ENCODE measurements at places on chromosomes 4 and X.
A peak's percentile ranks its signal among the peaks of the same experiment; 100 is the strongest.

GRCh38 chrX:33726281-33727160 is 405.6 kb downstream of the FAM47A start:
- no peak for DNase-seq

DNA sequence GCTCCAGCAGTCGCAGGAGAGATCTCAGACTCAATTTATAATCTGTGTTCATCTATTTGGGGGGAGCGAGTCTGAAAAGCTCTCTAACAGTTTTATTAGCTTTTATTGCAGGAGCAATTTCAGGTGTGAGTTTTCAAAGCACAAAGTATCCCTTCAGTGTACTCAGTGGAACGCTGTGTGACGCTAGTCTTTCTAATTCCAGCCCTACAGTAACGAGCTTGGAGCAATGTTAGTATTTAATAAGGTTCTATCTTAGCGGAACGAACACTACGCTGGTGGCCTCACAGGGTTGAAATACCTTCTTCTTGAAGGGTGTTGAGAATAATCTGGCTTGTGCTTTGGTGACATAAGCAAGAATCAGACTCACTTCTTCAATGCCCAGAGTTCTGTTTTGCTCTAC is 8.4 kb downstream of the HS3ST1 start:
- DNase-seq, result no peak

DNA sequence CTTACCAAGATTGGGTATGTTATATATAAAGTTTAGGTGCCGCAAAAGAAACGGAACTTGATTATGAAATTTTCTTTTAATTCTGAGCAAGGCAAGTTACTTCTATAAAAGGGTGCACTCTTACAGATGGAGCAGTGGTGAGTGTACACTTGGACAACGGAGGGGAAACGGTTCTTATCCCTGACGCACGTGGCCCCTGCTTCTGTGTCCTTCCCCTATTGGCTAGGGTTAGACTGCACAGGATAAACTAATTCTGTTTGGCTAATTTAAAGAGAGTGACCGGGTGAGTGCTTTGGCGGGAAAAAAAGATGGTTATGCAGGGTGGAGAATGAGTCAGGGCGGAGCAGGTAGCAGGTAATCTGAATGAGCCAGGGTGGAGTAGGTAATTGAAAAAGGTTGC is 149.5 kb downstream of the GC start:
- no peak for DNase-seq

GRCh38 chr4:152278172-152278504 is 257.8 kb downstream of the FBXW7 start:
- no peak for DNase-seq

DNA sequence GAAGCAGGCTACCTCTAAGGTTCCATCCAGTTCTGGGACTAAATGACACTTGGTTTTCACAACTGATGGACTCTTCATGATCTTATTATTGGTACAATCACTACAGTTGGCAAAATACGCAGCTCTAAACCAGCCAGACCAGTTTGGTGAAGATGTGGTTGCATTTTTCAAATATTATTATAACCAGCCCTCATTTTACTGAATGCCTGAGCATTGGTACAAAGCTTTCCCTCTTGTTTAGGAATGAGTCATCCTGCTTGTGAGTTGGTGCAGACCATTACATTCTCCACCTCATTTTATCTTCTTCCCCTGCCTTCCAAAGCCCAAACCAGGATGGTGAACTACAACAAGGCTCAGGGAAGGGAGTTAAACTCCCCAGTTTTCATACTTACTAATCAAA is 223.1 kb downstream of the KDR start:
- DNase-seq, result no peak

- DNase-seq, result no peak
These were observed 14.7 kb upstream of the GSX2 start for GRCh38 chr4:54085284-54085683.

DNA sequence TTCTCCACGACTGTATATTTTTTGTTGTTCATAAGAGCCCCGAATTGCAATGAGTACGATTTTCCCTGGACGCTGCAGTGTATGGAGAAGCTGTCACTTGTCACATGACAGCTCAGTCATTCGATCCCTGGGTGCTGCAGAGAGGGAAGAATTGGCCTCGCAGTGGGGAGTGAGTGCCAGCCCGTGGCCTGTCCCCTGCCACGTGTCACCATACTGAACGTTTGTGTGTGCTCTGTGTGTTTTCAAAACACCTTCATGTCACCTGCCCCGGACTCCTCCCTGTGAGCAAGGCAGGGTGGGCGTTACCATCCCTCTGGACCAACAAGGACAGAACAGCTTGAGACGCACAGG is 77.9 kb downstream of the TBL1X start:
- no peak for DNase-seq

DNA sequence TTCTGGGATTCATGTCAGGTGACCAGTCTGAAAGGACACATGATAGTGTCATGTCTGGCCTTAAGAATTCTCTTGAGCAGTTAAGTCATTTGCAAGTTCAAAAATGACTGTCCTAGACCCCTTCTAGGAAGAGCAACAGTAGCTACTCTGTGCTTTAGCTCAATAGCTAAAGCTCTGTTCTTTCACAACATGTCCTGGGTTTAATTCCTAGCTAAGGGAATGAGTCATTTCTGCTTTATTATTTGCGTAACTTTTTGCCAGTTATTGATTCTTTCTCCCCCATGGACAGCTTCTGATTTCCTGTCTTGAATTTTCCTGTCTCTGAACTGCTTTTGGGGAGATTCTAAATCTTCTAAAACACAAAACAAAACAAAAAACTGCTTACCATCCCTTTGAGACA is 1055.8 kb upstream of the DIAPH2 start:
- no peak for DNase-seq

- peak; percentile 8 for DNase-seq
These were observed 159.5 kb upstream of the USP38 start for GRCh38 chr4:143025081-143025704.

DNA sequence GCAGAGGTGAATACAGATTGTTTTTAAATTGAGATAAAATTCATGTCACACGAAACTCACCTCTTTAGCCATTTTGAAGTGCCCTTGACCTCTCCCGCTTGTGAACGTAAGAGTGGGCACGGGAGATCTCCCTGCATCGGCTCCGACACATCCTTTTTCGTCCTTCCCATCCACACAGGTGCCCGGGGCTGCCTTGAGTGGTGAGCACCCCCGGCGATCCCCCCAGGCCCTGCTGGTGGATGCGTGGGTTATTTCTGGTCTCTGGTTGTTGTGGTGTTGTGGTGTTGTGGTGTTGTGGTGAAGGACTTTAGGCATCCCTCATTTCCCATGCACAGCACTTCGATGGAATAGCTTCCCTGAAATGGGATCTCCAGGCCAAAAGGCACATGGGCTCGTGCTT is 46.1 kb downstream of the PSAPL1 start:
- DNase-seq, result no peak

GRCh38 chr4:16722416-16722815 is 176.0 kb downstream of the LDB2 start:
- no peak for DNase-seq

DNA sequence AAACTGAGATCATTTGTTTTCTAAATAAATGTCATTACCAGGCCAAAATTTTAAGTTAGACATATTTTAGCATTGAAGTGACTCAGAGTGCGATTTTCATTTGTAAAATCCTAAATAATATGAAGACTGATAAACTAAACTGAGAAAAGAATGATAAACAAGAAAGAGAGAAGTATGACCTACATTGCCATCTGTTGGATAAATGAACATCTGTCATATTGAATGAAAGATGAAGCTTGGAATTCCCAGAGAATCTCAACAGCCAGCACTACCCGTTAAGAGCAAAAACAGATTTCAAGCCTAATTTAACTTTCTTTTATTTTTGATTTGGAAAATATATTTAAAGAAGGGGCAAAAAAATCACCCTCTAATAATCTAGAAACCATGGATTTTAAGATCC is 591.0 kb upstream of the ATOH1 start:
- no peak for DNase-seq

DNA sequence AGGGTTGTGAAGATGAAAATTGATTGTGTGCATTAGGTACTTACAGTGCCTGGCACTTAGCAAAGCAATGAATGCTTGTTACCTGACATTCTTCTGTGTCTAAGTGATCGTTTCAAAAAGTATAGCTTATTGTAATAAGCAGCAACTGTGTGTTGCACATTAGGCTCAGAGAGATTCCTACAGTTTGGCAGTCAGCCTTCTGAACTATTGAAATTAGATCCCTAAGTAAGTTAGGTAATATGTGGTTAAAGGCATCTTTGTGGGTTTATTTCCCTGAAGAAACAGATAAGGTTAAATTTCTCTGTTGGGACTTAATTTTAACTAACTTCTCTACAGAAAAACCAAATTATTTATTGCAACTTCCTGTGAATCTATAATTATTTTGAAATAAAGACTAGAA is 93.4 kb downstream of the REPS2 start:
- DNase-seq, result no peak

GRCh38 chr4:154024097-154024694 is 235.3 kb upstream of the SFRP2 start:
- peak; percentile 4 for DNase-seq

DNA sequence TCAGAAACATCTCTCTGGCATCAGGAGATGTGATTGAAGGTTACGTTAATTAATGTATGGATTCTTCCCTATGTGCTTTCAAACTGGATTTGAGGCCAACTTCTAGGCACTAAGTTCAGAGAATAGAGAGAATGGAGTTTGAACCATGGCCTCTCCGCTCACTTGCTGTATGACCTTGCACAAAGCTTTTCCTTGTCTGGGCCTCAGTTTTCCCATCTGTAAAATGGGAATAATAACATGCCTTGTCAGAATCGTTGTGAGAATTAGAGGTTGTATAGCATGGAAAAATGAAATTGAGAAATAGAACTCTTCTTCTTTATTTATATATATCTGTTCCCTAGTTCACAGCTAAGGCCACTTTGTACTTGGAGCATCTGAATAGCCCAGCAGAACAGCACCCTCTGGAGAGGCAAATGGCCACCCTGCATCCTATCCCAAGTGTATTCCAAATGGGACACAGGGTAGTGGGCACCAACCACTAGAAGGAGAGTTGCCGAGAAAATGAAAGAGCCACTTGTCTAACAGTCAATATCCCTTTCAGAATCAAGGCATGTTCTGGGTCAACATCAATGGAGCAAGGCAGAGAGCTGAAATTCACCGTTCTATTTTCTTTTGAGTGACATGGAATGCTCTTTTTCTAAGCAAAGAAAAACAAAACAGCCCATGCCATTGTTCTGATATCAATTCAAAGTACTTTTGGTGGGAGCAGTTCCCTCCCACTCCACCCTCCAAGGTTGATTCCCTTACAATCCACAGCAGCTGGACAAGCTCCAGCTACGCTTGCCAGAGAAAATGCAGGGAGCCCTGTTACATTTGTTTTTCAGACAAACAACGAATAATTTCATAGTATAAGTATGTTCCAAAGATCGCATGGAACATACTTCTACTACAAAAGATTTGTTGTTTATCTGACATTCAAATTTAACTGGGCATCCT is 23.3 kb upstream of the MTM1 start:
- DNase-seq, result no peak

DNA sequence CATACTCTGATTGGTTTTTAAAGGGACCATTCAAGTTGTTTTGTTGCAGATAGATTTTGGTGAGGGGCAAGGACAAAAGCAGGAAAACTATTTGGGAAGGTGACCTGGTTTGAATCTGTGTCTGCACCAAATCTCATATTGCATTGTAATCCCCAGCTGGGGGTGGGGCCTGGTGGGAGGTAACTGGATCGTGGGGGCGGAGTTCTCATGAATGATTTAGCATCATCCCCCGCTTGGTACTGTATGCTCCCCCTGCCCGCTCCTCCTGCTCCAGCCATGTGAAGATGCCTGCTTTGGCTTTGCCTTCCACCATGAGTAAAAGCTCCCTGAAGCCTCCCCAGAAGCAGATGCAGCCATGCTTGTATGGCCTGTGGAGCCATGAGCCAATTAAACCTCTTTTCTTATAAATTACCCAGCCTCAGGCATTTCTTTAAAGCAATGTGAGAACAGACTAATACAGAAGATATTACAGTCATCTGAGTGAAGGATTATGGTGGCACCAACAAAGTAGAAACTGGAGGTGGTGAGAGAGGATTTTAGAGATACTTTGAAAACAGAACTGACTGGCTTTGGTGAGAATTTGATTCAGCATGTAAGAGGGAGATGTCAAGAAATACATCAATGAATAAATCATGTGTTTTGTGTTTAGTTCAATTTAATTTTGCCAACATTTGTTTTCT is 14.4 kb downstream of the IL21 start:
- no peak for DNase-seq

DNA sequence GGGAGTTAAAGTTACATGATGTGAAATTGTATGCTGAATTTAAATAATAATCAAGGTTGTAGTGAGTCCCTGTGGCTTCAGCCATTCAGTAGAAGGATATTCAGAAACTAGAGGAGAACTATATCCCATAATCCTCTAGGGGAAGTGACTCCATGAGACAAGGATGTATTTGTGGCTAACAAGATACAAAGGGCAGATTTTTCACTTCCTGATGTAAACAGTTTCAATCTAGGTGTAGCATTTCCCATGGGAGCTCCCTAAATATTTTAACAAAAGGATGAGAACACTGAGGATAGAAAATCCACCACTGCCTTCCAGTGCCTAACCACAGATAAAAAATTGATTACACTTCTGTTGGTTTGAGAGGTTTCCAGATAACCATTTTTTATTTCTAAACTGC is 435.4 kb upstream of the TENM3 start:
- no peak for DNase-seq

DNA sequence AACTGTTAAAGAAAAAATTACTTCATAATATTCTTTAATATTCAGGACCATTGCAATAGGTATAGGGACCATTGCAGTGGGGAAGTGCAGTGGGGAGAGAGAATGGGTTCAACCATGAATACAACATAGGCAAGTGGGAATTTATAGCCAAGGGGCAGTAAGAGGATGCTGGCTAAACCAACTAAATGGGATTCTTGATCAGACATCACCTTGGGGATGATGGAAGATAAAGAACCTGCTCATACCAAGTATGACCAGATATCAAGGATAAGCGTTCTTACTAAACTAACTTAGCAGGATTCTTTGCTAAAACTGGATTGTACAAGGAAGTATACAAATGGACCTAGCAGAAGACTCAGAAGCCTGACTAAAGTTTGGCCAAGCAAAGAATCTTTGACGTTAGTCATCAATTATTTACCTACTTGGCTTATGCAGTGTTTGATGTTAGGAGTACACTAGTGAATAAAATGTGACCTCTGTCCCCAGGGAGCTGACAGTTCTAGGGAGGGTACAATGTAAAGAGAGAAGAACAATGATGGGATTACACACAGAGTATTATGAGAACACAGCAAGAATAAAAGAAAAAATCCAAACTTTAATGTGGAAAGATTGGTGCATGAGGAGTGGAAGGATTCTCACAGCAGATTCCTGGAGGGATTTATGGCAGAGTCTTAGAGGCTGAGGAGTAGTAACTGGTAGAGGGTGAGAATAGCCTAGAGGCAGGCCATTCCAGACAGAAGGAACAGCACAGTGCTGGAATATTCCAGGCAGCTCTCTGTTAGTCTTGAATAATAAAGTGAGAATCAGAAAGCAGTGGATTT is 54.7 kb upstream of the MYOZ2 start:
- DNase-seq, result no peak

DNA sequence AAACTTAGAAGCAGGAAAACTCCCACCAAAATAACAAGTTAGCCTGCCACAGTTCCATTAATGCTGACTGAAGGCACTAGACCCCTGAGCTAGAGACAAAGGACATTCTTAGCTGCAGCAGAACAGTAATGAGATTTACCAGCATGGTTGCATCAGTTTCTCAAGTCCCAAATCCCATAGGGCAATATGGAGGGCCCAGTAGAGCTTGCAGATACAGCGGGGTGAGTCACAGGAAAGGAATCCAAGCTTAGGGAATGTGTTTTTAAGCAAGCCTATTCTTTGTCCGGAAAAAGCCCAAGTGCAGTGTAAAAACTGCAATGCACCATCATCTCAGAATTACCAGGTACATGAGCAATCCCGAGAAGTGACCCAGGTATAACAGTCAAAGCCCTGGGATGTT is 51.3 kb upstream of the EXOC1L start:
- DNase-seq, result no peak
